ENCODE measurements at places on chromosomes 13 and 19. TPM values are rescaled to one million over a fixed set of nuclear protein-coding genes. Genes with fewer than 3 reads are reported as not detected.

Gene PCDH8
- polyA plus RNA-seq, result 0.23 TPM

Gene RDH8
- polyA plus RNA-seq, result not detected

Gene IRGC
- polyA plus RNA-seq, result not detected

Gene CCNA1
- 0.68 TPM for polyA plus RNA-seq

Gene FAM216B
- polyA plus RNA-seq, result not detected

Gene SERTAD3
- polyA plus RNA-seq, result 16.8 TPM

Gene ANKRD24
- 2.3 TPM for polyA plus RNA-seq

Gene SHC2
- polyA plus RNA-seq, result 27.6 TPM

Gene LIM2
- polyA plus RNA-seq, result not detected

Gene PCDH9
- 0.46 TPM for polyA plus RNA-seq

Measured in stomach (tissue), 19 donors.